Transverse colon (tissue), 4 donors: ENCODE measurements at places on chromosomes 2 and 18. TPM values are rescaled to one million over a fixed set of nuclear protein-coding genes. Genes with fewer than 3 reads are reported as not detected.

- no peaks in the 10 kb centered on the region for H3K4me1 ChIP-seq
- no peaks in the 10 kb centered on the region for H3K27me3 ChIP-seq
- H3K27ac ChIP-seq: peak overlapping the region; percentile 47
- no peaks in the 10 kb centered on the region for H3K36me3 ChIP-seq
Observed at GRCh38 chr2:65232636-65233035, 5.0 kb downstream of the ACTR2 start.

DNA sequence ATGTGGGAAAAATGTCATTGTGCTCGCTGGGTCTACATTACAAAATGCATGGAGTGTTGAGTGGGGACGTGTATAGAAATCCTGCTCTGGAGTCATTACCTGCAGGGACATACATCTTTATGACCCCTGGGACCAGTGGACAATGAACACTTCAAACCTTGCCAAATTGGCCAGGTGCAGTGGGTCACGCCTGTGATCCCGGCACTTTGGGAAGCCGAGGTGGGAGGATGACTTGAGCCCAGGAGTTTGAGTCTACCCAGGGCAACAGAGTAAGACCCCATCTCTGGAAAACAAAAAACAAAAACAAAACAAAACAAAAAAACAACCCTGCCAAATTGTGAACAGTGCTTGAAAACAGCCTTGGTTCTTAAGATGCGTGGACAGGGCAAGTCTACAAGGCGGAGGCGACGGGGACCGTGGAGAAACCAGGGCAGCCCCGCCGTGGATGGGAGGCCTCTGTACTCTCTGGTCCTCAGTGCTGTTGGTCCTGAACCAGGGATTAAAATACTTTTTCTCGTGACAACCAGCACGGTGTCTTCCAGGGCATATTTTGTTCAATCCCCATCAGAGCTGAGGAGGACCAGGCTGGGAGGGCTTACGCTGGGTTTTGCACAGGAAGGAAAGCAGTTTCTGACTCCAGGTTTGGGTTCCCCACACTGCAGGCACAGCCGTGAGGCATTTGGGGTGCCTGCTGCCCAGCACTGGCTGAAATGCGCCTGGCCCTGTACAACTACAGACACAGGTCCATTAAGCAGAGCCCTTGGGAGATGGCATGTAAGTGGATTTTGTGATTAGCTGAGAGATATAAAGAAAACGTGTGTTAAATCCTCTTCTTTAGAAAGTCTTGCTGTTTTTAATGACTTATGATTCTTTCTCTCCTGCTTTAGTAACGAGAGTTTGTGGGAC lies 13.7 kb downstream of the COLEC11 start:
- no peaks in the 10 kb centered on the region for H3K4me1 ChIP-seq
- no peak overlapping the region for H3K4me3 ChIP-seq
- H3K27ac ChIP-seq: no peak overlapping the region
- no peaks in the 10 kb centered on the region for H3K27me3 ChIP-seq
- DNase-seq: no peak

GRCh38 chr18:62957885-62958472 lies 242.6 kb downstream of the PHLPP1 start:
- H3K4me1 ChIP-seq: no peaks in the 10 kb centered on the region
- no peak overlapping the region for H3K27ac ChIP-seq
- DNase-seq: peak; percentile 44
- H3K27me3 ChIP-seq: no peaks in the 10 kb centered on the region
- no peak overlapping the region for H3K4me3 ChIP-seq

DNA sequence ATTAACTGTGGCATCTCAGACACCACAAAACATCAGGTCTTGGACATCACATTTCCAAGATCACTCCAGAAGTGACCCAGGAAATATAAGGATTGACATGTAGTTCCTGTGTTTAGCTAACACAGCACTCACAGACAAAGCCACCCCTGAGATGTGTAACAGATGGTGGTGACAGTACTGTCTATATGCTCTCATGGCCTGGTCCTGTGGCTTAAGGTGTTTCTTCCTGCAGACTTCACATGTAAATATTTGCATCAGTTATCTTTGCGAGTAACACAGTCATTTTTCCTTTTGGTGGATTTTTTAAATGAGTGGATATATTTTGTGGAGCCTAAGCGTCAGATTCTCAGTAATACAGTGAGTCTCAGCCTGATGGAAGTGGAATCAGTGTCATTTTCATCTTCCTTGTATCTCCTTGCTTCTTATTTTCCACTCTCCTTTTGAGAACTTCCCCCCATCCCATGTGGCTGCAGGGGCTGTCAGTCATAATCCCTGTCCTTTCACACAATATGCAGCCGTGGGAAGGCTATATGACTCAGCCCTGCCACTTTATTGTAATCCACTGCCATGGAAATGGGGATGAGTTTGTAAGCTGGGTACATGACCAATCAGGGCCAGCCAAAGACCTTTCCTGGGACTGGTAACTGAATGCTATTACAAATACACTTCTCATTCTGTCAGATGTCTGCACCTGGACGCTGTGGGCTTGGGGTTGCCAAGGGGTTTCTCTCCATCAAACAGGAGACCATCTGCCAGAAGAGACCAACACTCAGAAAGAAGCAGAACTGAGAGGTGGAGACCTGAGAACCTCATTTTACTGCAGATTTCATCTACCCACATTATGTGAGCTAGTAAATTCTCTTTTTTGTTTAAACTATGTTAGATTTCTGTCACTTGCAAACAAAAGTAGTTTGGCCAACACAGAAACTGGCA lies 74.3 kb downstream of the ICOS start:
- no peaks in the 10 kb centered on the region for H3K27me3 ChIP-seq
- no peaks in the 10 kb centered on the region for H3K36me3 ChIP-seq
- peaks cover 13% of the 10 kb centered on the region for H3K4me1 ChIP-seq
- H3K27ac ChIP-seq: no peak overlapping the region
- no peak for DNase-seq
- H3K4me3 ChIP-seq: no peak overlapping the region

SERPINE2 gene
- total RNA-seq: 37.4 TPM

- H3K4me1 ChIP-seq: peaks cover 45% of the 10 kb centered on the region
- no peak overlapping the region for H3K27ac ChIP-seq
Observed at GRCh38 chr18:77121523-77121922, 11.1 kb downstream of the MBP start.

GRCh38 chr2:121329786-121330185 lies 44.8 kb upstream of the TFCP2L1 start:
- no peak for DNase-seq
- H3K27me3 ChIP-seq: no peaks in the 10 kb centered on the region
- no peaks in the 10 kb centered on the region for H3K36me3 ChIP-seq
- no peak overlapping the region for H3K4me3 ChIP-seq
- H3K4me1 ChIP-seq: no peaks in the 10 kb centered on the region
- no peak overlapping the region for H3K27ac ChIP-seq

DNA sequence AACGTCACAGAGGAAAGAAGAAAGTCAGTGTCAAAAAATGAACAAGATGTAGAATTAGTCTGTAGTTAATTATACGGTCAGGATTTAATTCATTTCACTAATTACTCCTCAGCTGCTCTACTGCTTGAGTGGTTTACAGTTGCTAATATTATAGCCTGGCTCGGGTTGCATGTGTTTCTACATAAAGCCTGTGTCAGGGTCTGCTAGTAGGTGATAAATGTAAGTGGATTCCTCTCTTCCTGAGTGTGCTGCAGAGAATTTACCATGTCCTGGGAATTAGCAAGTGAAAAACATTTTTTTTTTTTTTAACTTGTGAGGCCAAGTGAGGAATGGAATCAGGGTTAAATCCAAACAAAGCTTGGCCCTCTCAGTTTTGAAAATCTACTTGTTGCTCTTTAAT lies 622.6 kb downstream of the EPHA4 start:
- H3K4me1 ChIP-seq: no peaks in the 10 kb centered on the region
- H3K36me3 ChIP-seq: no peaks in the 10 kb centered on the region
- no peak for DNase-seq
- H3K4me3 ChIP-seq: no peak overlapping the region
- H3K27ac ChIP-seq: no peak overlapping the region

- peak overlapping the region; percentile 98 for H3K27ac ChIP-seq
- H3K4me3 ChIP-seq: peak overlapping the region; percentile 69
Observed at GRCh38 chr2:232549655-232550353, 553 bp downstream of the TIGD1 start.

GRCh38 chr2:123720760-123721159 lies 304.3 kb upstream of the CNTNAP5 start:
- DNase-seq: no peak
- no peak overlapping the region for H3K4me3 ChIP-seq
- H3K27ac ChIP-seq: no peak overlapping the region
- H3K27me3 ChIP-seq: no peaks in the 10 kb centered on the region

DNA sequence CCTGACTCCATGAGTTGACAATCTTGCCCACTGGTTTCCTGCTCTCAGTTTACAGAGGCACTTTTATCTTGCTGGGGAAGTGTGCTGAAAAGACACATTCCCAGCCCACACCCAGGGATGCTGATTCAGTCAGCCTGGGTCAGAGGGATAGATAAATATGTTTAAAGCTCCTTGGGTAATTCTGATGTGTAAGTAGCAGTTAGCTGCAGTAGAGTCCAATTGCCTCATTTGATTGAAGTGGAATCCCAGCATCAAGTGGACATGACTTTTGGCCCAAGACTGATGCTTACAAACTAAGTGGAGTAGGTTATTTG lies 29.4 kb downstream of the PSD4 start:
- H3K27ac ChIP-seq: no peak overlapping the region
- H3K27me3 ChIP-seq: no peaks in the 10 kb centered on the region
- H3K4me3 ChIP-seq: no peak overlapping the region
- H3K36me3 ChIP-seq: no peaks in the 10 kb centered on the region

GALNT13 gene
- 0.95 TPM for total RNA-seq

- H3K27me3 ChIP-seq: no peaks in the 10 kb centered on the region
- H3K36me3 ChIP-seq: no peaks in the 10 kb centered on the region
- H3K27ac ChIP-seq: peak overlapping the region; percentile 95
Observed at GRCh38 chr2:71069376-71069775, 928 bp downstream of the NAGK start.

OLA1 gene
- 47.7 TPM for total RNA-seq

DNA sequence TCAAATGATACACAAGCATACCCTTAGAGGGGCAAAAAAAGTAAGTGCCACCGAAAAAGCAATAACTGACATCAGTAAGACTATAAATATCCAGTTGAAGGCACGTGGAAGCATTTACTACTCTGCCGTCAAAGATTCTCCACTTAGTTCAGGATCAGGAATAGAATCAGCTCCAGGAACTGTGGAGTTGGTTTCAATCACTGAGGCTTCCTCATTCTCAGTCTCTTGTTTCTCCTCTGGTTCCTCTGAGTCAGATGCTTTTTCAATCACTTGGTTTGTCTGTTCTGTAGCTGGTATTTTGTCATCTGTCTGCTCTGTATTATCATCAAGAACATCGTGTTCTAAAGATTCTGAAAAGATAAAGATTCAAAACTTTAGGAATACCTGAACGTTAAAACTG lies 72.2 kb downstream of the LNPK start:
- no peaks in the 10 kb centered on the region for H3K4me1 ChIP-seq
- H3K36me3 ChIP-seq: no peaks in the 10 kb centered on the region
- H3K27me3 ChIP-seq: no peaks in the 10 kb centered on the region
- no peak for DNase-seq
- no peak overlapping the region for H3K4me3 ChIP-seq
- H3K27ac ChIP-seq: no peak overlapping the region

SLC30A3 gene
- not detected for total RNA-seq

- peak overlapping the region; percentile 61 for H3K27ac ChIP-seq
- no peaks in the 10 kb centered on the region for H3K36me3 ChIP-seq
Observed at GRCh38 chr18:9719421-9719981, 11.4 kb downstream of the RAB31 start.

NOSTRIN gene
- total RNA-seq: 91.6 TPM

- H3K36me3 ChIP-seq: no peaks in the 10 kb centered on the region
- H3K27ac ChIP-seq: no peak overlapping the region
- H3K27me3 ChIP-seq: no peaks in the 10 kb centered on the region
- peaks cover 22% of the 10 kb centered on the region for H3K4me1 ChIP-seq
Observed at GRCh38 chr2:213119061-213119809, 32.2 kb downstream of the IKZF2 start.

GPR45 gene
- not detected for total RNA-seq

INHA gene
- total RNA-seq: not detected
